ENCODE measurements at places on chromosomes 2 and 18.

- DNase-seq, result no peak
Observed at GRCh38 chr2:105779394-105779793, 34.7 kb downstream of the NCK2 start.

DNA sequence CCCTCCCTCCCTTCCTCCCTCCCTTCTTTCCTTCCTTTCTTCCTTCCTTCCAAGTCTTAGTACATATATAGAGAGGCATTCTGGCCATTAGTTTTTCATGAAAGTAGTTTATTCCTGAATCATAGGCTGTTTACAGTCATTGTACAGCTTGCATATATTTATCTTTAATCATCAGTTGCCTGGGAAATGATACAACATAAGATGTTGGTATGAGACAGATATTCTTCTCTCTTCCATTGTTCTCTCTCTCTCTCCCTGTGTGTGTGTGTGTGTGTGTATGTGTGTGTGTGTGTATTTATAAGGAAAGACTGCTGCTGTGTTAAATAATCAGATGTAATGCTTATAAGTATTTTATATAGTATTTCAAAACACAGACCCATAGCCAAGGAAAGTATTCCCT, 289.8 kb upstream of the UBE2E3 start:
- DNase-seq, result no peak

- no peak for DNase-seq
Observed at GRCh38 chr2:96579422-96579821, 42.9 kb downstream of the ARID5A start.

GRCh38 chr2:10619643-10620042, 70.1 kb downstream of the NOL10 start:
- no peak for DNase-seq

DNA sequence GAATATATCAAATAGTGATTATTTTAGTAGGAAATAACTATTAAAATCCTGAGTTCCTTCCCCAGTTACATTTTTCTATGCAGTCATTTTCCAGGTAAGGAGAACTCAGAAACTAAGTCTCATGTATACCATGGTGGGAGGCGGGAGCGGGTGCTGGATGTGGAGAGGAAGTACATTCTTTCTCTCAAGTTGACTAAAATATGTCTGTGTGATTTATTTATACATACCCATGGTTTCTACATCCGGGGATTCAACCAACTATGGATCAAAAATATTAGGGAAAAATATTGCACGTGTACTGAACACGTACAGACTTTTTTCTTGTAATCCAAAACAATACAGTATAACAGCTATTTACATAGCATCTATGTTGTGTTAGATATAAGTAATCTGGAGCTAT, 6.8 kb downstream of the ZCCHC2 start:
- DNase-seq, result no peak

DNA sequence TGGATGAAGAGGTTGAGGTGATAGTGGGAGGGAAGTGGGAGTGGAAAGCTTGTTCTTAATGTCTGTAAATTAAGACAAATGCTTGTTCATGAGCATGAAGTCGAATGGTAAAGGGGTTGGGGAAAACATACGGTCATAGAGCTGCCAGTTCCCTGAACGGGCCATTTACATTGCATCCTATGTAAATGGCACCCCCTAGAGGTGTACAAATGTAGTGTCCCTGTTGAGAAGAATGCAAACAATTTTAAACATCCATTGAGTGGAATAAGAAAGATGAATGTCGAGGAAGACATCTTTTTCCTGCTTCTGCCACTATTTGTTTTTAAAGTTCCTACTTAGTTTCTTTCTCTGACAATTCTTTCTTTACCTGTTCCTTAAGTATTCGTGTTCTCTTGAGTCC, 155.7 kb downstream of the RDH14 start:
- DNase-seq, result peak; percentile 18

GRCh38 chr18:34918856-34919255, 122.4 kb upstream of the MAPRE2 start:
- peak; percentile 12 for DNase-seq

DNA sequence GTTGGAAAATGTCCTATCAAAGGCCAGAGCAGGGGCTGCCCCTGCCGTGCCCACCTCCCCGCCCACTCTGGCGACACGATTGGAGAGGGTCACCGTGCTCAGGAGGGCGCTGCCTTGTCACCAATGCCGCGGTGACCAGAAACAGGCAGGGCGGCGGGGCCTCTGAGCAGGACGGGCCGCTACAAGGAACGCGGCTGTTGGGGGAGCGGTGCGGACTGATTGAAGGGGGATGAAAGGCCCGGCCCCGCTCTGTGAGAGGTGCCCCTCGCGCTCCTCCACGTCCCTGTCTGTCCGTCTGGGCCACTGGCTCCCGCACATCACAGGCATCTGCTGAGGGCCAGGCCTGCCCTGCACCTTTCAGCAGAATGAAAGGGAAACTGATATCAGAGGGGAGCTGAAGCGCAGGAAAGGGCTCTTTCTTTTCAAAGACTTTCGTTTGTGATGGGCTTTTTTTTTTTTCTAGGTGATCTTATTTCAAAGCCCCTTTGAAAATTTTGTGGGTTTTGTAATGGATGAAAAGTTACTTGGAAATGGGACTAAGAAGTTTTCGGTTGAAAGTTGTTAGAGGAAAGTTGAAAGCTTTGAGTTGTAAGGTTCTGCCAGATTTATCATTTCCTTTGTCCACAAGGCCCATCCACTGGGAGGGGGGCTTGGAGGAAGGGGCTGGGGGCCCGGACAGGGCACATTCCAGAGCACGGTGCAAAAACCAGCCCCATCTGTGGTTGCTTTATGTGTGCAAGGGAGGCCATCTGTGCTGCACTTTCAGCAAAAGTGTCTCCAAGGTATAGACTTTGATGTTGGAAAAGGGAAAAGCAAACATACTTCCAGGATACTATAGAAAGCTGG, 244.2 kb downstream of the KLHL29 start:
- DNase-seq, result peak; percentile 41

GRCh38 chr18:2572171-2572569, 813 bp downstream of the NDC80 start:
- DNase-seq, result peak; percentile 40

GRCh38 chr2:190978389-190979053, 35.5 kb downstream of the STAT1 start:
- no peak for DNase-seq

GRCh38 chr2:15943378-15944280, 3.3 kb downstream of the MYCN start:
- DNase-seq, result peak; percentile 95

DNA sequence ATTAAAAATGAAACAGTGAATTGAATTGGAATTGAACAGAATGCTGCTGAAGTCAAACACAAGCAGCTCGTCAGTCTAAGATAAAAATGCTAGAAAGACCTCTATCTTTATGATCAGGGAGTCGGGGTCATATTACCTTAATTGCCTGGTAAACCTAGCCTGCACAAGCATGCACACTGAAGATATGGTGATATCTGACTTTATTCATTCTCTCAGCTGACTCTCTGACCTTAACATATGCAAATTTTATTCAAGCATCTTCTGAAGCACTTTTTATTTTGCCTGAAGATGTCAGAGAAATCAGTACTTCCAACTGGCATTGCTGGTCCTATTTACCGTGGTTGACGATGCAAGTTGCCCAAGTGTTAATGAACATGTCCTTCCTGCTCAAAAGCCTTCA, 56.4 kb downstream of the DNER start:
- no peak for DNase-seq

GRCh38 chr2:108910011-108910431, 79.0 kb downstream of the EDAR start:
- no peak for DNase-seq

DNA sequence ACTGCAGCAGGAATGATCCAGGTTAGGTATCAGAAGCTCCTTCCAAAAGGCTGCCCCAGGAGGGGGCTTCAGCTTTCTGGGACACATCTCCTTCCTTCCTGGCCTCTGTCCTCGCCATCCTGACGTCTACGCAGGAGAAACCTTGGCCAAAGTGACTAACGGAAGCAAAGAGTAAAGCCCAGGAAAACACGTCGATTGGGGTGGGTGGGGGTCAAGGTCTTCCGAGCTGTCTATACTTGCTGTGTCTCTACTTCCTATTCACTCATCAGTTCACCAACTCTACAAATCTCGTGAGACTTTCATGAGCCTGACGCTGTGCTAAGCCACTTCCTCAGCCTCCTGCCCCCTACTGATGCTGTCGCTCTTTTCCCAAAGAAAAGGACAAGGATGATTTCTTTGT, 212.6 kb downstream of the TNS1 start:
- peak; percentile 11 for DNase-seq

- no peak for DNase-seq
Observed at GRCh38 chr2:227932403-227932802, 61.0 kb downstream of the DAW1 start.

GRCh38 chr2:21006423-21007128, 37.3 kb downstream of the APOB start:
- DNase-seq, result no peak

GRCh38 chr2:15788455-15788829, 151.9 kb upstream of the MYCN start:
- no peak for DNase-seq

DNA sequence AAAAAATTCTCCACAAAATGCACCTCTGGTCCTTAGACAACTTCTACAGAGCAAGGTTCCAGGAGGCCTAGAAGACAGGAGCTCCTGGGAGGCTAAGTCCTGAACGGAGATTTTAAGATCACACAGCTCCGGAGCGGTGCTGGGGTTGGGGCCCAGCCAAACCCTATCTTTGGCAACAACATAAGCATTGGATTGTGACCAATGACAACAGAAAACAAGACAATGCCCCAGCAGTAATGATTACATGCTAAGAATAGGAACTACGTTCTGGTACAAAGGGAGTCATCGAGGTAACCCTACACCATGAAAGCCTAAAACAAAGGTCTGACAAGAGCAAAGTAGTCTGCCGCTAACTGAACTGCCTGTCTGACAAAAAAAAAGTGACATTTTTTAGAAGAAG, 171.2 kb downstream of the CMPK2 start:
- DNase-seq, result no peak

GRCh38 chr18:3044931-3045698, 32.2 kb upstream of the LPIN2 start:
- no peak for DNase-seq

DNA sequence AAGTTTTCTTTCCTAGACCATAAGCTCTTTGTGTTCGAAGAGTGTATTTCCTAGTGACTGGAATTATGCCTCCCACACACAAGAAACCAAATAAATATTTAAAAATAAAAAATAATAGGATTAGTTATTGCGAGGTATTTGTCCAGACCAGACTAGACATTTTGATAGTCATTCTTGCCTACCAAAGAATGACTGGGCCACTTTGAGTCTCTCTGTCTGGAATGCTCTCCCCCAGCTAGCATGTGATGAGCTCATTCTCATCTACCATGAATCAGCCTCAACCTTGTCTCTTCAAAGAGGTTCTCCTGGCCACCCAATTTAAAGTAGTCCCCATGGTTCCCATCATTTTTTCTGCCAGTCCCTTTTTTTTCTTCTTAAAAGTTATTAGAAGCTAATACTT, 13.9 kb upstream of the DSC1 start:
- no peak for DNase-seq

GRCh38 chr18:22691946-22692710, 241.0 kb upstream of the RBBP8 start:
- no peak for DNase-seq

DNA sequence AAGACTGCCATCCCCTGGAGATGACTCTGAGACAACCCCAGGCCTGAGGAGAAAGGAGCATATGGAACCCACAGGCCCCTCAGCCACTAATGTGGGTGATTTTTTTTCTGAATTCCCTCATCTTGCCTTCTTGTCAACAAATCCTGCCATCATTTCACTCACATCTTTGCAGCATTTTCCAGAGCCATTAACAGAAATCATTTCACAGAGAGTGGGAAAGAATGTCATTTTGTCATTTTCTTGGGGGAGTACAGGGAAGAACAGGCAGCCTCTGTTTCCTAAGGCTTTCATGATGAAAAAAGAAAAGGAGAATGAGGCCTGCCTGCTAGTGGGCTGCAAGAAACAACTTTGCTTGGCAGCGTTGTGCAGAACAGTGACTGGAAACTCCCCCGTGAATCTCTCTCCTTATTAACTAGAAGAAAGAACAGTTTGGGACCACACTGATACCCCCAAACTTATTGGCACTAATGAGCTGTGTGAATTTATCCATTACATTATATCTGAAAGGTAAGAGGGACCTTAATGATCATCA, 1464.6 kb upstream of the CELF4 start:
- no peak for DNase-seq

GRCh38 chr18:46578987-46579386, 78.0 kb downstream of the LOXHD1 start:
- DNase-seq, result no peak

DNA sequence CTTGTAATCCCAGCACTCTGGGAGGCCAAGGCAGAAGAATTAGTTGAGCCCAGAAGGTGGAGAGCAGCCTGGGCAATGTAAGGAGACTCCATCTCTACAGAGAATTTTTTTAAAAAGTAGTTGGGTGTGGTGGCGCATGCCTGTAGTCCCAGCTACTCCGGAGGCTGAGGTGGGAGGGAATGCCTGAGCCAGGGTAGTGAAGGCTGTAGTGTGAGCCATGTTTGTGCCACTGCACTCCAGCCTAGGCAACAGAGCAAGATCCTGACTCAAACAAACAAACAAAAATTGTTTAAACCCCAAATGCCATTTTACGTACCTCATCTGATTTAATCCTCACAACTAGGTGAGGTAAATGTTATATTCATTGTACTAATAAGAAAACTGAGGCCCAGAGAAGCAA, 38.2 kb downstream of the LPIN2 start:
- DNase-seq, result no peak

DNA sequence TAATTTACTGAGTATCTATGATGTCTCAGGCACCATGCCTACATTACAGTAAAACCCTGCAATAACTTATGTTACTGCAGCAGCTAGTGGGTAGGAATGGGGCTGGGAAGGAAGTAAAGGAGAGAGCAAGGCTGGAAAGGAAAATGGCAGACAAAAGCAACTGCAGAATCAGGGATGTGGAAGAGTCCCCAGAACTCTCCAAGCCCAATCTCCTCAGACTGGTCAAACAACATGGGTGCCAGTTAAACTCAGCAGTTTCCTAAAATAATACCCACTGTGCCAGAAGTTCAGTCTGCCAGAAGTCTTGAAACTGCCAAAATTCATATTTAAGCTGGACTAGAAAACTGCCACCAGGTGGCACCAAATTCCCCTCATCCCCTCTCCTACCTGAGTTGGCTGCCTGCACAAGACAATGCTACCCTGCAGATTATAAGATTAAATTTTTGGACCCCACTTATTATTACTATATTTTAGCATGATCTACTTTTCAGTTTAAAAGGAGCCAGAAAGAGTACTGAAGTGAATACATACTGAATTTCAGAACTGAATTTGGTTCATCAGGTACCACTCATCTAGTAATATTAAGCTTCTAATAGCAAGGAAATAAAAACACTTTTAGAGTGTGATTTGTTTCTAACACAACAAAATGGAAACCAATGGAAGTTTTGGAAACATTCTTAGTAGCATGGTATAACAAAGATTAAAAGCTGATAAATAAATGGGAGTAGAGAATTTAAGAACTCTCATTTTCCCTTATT, 86.8 kb upstream of the DNER start:
- DNase-seq, result peak; percentile 69

GRCh38 chr2:100265226-100265625, 57.1 kb downstream of the LONRF2 start:
- no peak for DNase-seq

GRCh38 chr2:158928515-158928914, 39.9 kb upstream of the TANC1 start:
- no peak for DNase-seq

Data from Jurkat, Clone E6-1 (cell line).